Activated naive CD4-positive, alpha-beta T cell treated with anti-CD3 and anti-CD28 coated beads for 36 hours (primary cell): ENCODE measurements at places on chromosomes 12 and 14. TPM values are rescaled to one million over a fixed set of nuclear protein-coding genes. Genes with fewer than 3 reads are reported as not detected.
A peak's percentile ranks its signal among the peaks of the same experiment; 100 is the strongest.

DNA sequence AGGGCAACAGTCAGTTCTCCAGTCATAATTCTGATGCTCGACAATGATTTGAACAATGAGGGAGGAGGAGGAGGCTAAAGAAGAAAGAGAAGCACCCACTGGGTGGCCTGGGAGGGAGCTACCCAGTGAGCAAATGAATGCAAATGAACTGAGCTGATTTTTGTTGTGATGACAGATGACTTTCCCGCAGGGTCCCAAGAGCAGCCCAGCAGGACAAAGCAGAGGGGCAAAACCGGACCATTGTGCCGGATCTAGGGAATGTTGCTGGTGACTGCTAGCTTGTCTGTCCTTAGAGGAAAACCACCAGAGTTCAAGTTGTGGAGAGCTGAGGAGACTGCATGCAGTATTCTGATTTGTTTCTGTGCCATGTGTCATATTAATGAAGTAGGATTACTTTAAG is 162.8 kb downstream of the MON2 start:
- H3K4me3 ChIP-seq: no peak overlapping the region
- H3K36me3 ChIP-seq: peaks cover 1% of the 10 kb centered on the region
- no peak for DNase-seq
- H3K27me3 ChIP-seq: peaks cover 60% of the 10 kb centered on the region

CLSTN3 gene
- 21.8 TPM for total RNA-seq

DNA sequence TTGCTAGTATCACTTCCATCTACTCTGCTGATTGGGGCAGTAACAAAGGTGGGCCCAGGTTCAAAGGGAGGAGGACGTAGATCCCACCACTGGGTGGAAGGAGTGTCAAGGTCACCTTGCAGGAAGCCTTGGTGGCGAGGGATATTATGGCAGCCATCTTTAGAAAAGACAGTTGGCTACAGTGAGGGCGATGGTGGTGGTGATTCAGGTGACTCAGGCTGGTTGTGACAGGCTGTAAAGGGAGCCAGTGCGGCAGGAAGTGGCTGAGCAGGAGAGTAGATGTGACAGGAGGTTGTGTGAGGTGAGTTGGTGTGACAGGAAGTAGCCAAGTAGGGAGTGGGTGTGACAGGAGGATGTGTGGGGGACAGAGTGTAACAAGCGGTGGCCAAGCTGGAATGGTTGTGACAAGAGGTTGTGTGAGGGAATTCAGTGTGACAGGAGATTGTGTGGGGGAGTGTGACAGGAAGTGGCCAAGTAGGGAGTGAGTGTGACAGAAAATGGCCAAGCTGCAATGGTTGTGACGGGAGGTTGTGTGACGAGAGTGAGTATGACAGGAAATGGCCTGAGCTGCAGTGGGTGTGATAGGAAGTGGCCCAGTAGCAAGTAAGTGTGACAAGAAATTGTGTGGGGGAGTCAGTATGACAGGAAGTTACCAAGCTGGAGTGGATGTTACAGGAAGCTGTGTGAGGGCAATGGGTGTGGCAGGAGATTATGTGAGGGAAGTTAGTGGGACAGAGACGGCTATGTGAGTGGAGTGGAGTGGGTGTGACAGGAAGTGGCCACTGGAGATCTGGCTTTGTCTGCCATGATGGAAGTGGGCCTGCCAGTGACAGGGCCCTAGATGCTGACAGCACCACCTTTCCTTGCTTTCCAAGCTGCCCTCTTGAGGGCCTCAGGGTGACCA is 136.5 kb upstream of the MYL2 start:
- peaks cover 9% of the 10 kb centered on the region for H3K36me3 ChIP-seq
- peak; percentile 88 for DNase-seq
- peak overlapping the region; percentile 97 for H3K27ac ChIP-seq

- no peak for DNase-seq
- H3K36me3 ChIP-seq: no peaks in the 10 kb centered on the region
- H3K27me3 ChIP-seq: no peaks in the 10 kb centered on the region
- H3K4me3 ChIP-seq: no peak overlapping the region
- H3K27ac ChIP-seq: no peak overlapping the region
- no peaks in the 10 kb centered on the region for H3K4me1 ChIP-seq
Observed at GRCh38 chr14:28877923-28878322, 111.3 kb downstream of the FOXG1 start.
